ENCODE measurements at places on chromosomes 7 and 10.

- no peak for DNase-seq
Observed at GRCh38 chr7:153852261-153852660, 199.9 kb upstream of the DPP6 start.

GRCh38 chr7:8829100-8829499, 395.7 kb downstream of the NXPH1 start:
- DNase-seq, result no peak

- no peak for DNase-seq
Observed at GRCh38 chr10:103923502-103923901, 5.5 kb upstream of the STN1 start.

- no peak for DNase-seq
Observed at GRCh38 chr10:48582970-48583369, 21.9 kb downstream of the ARHGAP22 start.

DNA sequence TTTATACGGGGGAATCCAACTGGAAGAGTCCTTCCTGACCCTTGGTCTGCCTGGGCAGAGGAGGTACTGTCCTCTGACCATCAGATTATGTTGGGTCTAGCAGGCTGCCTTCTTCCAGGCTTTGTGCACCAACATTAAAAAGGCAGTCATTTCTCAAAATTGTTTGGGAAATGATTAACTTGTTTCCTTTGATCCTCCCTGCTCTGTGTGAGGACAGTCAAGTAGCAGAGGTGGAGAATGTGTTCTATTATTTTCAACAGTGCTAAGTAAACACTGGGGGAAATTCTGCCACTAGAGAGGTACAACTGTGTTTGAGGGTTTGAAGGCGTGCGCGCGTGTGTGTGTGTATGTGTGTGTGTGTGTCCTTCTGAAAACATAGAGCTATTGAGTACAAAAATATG, 20.6 kb downstream of the ACSL5 start:
- no peak for DNase-seq

- no peak for DNase-seq
Observed at GRCh38 chr10:127018298-127018650, 113.0 kb downstream of the DOCK1 start.

DNA sequence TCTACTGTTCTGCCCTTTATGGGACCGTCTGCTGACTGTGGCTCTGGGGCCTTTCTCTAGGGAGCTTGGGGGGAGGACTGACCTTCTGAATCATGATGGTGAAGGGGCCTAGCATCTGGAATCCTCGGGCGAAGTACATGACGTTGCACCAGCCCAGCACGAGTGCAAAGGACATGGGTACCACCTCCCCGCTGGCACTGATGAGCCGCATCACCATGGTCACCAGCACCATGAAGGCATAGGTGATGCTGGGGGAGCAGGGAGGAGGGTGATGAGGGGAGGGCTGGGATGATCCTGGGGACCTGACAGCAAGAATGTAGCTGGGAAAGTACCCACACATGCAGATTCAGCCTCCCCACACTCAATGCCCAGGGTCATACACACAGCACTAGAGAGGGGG, 11.1 kb downstream of the TRPV6 start:
- DNase-seq, result no peak

Measured in SW 1271 (cell line).